CD4-positive, alpha-beta T cell (primary cell): ENCODE measurements at places on chromosomes 3 and 15. TPM values are rescaled to one million over a fixed set of nuclear protein-coding genes. Genes with fewer than 3 reads are reported as not detected.

DNA sequence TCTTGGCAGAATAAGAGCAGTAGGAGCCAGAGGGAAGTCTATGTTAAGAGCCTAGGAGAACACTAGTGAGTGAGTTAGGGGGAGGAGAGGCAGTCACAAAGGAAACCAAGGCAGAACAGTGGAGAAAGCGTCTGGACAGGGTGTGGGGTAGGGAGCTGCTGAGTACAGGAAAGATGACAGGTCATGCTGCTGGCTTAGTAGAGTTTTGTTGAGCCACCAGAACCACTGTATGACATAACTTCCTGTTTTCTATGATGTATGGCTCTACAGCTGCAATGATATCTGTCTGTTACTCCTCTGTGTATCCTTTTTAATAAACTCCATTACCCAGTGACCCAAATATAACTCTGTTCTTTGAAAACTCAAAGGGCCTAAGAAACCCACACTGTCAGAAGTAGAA is 10.6 kb upstream of the STT3B start:
- DNase-seq: no peak

DNA sequence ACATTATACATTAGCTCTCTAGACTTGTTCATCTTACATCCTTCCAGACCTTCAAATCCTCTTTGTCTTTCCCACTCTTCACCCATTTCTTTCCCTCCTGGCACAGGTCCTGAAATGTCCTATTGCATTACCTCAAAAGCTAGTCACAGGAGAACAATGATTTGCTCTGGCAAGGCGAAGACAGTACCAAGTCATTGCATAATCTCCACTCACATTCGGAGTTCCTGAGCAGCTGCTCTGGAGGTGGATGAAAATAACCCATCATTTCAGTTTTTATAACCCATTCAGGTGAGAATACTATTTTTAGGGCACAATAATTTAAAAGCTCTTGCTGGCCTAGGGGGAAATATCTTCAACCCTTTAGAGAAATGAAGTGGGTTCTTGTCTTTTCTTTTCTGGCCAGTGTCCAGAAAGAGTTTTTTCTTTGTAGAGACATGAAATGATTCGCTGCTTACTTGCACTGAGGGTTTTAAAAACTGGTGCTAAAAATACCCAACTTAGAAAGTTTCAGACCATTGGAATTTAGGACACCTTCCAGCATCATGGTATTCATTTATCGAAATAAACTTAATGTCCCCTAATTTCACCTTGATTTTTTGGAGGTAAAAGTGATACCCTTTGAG is 23.4 kb upstream of the DYNC1LI1 start:
- no peak for DNase-seq

DNA sequence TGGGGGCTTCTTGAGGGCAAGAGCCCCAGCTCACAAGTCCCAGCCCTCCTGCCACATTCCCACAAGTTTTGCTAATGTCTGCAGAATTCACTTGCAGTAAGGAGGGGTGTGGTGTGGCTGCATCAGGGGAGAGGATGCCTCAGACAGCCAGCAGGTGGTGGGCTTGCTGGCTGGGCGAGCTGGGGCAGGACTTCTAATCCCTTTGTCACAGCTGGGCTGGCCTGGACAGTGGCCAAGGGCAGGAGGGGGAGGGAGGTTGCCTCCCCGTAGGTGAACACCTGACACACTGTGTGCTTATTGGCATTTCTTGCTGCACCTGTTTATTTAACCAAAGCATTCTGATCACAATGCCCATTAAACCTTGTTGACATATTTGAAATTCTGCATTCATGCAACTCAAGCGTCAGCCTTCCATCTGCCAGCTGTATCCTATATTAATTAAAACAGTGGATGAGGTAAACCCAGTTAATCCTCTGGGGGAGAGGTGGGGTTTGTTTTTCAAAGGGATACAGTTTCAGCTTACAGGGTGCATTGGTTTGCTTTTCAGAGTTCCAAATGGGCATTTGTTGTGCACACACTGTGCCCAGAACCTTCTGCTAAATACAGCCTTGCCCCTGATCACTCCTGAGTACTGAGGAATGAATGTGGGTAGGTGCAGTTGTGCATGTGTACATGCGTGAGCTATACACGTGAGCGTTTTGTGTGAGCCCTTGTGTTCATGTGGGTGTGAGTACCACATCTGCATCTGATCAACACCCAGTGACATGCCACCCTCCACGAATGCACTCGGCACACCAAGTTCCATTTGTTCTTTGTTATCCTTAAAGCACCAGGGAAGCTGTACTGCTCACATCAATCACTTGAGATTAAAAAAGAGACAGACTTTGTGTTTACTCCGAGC is 268.7 kb downstream of the XXYLT1 start:
- no peak for DNase-seq

GRCh38 chr15:49460411-49460941 is 37.4 kb downstream of the FGF7 start:
- no peak for DNase-seq

DNA sequence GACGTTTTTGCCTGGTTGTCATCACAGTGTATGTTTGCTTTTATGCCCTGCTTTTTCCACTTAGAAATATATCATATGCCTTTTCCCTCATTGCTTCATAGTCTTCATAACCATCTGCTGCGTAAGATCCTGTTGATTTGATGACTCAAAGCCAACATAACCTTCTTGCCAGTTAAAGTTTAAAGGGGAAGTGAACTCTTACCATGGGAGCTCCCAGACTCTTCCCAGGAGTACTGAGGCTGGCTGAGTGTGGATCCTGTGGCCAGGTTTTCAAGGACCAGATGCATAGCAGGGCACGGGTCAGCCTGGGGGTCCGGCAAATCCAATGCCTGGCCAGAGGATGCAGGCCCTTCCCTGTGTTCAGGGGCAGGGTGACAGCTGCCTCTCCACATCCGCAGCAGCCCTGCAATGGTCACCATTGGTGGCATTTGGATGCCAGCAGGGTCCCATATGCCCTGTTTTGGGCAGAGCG is 42.0 kb upstream of the SACM1L start:
- no peak for DNase-seq

GRCh38 chr15:68022061-68022460 is 32.1 kb upstream of the PIAS1 start:
- DNase-seq: no peak

The CFAP91 gene
- not detected for total RNA-seq

The CPA3 gene
- total RNA-seq: not detected

The CLEC3B gene
- 0.36 TPM for total RNA-seq

The VGLL3 gene
- total RNA-seq: not detected
